ENCODE measurements at places on chromosomes 7 and 10.

GRCh38 chr7:75983471-75984129, 10.8 kb downstream of the TMEM120A start:
- no peak for DNase-seq

DNA sequence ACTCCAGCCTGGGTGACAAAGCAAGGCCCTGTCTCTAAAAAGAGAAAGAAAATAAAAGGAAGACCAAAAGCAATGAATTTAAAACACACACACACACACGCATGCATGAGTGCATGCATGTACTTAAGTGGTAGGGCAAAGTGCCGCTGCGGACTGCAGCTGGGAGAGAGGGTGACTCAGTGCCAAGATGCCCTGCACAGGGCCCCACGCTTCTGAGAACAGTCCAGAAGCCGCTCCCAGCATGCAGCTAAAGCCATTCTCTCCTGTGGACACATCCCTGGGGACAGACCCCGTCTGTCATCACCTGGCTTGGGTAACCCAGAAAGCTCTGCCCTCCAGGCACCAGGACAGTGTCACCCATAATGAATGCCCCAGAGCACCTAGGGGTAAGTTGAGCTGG, 61.0 kb upstream of the MYL10 start:
- no peak for DNase-seq

DNA sequence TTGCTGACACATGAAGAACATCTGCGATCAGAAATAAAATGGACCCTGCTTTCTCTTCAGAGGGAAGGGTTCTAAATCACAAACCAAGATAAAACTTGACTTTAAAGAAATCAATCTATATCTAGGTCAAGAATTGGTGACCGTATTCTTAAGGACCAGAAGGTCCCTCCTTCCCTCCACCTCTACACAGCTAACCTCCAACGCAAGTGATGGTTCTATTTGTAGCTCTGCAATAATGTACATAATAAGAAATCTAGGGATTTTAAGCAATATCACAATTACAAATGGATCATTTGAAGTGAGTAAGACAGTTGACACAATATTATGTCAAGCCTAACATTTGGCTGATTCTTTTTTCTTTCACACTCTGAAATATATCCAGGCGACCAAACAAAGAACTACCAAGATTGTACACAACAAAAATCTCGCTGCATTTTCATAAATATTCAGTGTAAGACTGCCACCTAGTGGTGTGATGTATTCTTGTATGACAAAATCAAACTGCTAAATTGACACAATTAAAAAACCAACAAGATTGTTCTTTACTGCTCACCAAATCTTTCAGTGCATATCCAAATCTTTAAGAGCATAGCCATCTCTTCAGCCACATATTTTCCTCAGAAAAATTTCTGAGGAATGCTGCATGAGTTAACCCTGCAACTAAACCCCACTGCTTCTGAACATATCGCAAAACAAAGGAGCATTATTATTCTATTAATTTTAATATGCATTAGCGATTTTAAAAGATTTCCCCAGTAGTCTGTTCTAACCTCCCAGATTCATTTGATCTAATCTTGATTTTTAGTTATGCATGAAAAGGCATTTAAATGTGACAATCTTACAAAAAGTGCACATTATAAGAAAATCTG, 44.5 kb downstream of the ICA1 start:
- DNase-seq, result no peak

DNA sequence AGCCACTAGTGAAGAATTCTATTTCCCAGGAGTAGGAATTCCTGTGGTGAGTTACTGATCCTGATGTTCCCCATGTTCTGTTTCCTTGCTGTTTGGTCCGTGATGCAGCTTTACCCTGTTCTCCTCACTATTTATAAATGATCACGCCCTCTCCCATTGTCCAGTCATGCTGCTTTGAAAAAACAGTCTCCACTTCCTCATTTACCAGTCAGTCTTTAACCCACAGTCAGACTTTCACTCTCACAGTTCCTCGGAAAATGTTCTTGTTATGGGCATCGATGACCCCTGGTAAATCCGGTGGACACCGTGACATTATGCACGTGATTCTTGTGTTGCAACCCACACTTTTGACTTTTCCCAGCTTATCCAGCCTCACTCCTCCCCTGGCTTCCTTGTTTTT, 14.4 kb downstream of the SCIN start:
- no peak for DNase-seq

DNA sequence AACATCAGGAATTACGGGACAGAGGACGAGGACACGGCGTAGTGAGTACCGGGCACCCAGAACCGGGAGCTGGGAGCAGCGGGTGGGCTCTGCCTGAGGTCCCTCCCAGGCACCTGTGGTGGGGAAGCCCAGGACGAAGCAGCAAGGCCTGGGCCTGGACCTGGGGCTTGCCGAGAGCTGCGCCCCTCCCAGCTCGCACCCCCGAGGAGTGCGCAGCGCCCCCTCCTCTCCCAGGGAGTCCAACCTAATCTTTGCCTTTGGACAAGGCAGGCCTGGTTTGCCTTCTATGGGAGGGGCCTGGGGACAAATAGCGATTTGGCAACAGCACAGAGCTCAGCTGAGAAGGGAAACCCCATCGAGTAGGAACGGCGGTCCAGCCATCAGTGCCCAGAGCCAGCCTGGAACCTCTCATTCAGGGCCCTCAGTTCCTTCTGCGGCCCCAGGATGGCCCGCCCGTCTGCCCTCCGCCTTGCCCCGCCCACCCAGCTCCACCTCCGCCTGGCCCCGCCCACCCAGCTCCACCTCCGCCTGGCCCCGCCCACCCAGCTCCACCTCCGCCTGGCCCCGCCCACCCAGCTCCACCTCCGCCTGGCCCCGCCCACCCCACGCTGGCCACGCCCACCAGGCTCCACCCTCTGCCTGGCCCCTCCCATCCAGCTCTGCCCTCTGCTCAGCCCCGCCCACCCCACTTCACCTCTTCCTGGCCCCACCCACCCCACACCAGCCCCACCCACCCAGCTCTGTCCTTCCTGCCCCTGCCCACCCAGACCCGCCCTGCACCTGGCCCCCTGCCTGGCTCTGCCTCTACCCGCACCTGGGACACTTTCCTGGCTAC, 32.5 kb upstream of the KNDC1 start:
- DNase-seq, result peak; percentile 28

GRCh38 chr10:85851325-85851724, 515.3 kb downstream of the GRID1 start:
- no peak for DNase-seq

DNA sequence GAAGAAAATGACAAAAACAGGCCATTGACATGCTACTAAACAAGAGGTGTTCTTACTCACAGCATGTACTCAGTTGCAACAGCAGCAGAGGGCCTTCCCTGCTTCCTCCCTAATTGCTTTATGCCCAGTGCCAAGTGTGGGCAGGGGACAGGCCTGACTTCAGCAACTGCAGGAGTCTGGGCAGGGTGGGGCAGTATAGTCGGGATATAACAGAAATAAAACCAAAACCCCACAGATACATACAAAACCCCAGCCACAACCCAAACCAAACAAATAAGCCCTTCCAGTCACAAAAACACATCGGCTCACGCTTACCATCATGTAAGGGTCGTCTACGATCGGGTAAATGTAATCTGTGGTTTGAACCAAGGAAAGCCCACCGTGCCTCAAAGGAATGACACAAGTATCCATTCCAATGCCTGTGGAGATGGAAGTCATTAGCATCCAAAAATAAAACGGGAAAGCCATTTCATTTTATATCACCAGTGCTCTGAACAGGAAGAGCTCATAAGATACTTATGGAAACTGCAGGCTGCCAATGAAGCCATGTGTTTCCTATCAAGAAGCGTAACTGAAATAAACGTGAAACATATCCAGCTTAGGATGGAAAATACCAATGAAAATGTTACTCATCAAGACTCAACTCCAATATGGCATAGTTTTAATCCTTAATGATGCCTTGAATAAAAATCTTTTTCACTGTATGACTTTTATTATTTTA, 9.5 kb downstream of the SEPHS1 start:
- DNase-seq, result no peak

- DNase-seq, result no peak
Measured at GRCh38 chr10:125883211-125883610, 2.1 kb upstream of the DHX32 start.

- DNase-seq, result no peak
Measured at GRCh38 chr10:114556236-114557122, 101.6 kb downstream of the ABLIM1 start.

DNA sequence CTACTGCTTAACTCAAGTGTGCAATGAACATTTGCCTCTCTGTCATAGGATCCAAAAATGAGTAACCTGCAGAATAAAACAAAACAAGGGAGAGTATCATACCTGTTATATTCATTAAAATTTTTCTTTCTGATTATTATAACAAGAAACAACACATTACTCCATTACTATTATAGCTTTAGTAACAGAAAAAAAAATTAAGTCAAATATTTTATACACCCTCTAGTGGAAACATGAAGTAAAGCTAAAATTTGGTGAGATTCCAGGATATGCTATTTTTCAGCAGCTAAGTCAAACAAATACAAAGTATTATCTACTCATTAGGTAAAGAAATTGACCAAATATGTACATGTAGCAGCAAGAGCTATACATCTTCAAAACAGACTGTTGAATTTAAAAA, 56.3 kb downstream of the PDZD8 start:
- DNase-seq, result no peak

- DNase-seq, result no peak
Measured at GRCh38 chr10:48791267-48791928, 106.7 kb downstream of the WDFY4 start.

DNA sequence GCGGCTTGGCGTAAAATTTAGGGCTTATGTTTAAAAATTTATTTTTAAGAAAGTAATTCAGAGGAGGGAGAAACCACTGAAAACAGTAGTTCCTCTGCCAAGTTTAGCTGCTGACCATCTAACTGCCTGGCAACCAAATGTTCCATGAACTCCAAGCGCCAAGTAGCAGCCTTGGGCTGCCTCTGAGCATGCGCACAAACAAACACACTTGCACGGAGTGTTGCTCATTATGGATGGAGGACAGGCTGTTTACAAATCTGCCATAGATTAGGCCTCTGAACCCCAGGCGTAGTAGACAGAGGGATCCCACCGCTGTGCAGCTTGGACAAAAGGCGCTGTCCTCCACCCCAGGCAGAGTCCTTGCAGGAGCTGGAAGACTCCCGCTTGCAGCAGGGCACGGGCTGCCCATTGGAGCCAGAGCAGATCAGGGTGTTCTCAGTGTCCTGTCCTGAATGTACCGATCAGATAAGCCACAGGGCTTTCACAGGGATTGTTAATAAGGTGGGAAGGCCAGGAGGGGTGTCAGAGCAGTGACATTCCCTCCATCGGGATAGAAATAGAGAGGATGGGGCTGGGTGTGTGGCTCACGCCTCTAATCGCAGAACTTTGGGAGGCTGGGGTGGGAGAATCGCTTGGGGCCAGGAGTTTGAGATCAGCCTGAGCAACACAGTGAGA, 47.7 kb upstream of the LYZL1 start:
- no peak for DNase-seq

- no peak for DNase-seq
Measured at GRCh38 chr10:44973323-44974081, 5.1 kb downstream of the DEPP1 start.

DNA sequence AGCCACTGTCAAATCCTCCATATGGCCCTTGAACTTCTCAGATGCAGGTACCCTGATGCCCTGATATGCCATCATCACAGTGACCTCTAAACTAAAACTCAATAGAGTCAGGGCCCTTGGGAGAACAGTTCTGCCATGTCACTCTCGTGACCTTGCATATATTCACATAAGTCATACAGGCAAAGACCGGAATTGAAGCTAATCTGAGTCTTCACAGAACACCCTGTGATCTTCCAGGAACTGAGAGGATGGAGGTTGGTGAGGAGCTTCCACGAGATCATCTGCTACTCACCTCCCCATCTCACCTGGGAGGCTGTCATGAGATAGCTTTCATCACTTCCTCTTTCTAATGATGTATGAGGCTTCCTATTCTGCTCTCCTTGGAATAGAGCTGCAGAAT, 228.7 kb upstream of the CCDC6 start:
- no peak for DNase-seq

DNA sequence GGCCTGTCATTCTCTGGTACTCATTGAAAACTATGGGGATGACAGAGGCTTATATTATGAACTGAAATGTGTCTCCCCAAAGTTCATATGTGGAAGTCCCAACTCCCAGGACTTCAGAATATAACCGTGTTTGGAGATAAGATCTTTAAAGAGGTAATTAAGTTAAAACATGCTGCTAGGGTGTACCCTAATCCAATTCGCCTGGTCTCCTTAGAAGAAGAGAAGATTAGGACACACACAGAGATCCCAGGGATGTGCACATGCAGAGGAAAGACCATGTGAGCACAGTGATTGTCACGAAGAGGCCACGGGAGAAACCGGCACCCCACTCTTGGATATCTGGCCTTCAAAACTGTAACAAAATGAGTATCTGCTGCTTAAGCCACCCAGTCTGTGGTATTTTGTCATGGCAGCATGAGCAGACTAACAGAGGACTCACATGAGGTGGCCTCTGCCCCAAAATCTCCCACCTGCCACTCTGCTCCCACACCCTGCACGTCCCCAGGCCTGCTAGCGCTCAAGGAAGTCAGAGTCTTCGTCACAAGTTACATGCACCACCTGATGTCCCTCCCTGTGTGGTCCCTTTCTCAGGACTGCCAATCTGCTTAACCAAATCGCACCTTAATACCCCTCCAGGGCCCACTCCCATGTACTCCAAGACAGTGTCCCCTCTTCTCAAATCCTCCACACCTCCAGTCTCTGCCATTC, 26.8 kb downstream of the PLAC9 start:
- no peak for DNase-seq

GRCh38 chr7:14888962-14889361, 13.6 kb downstream of the DGKB start:
- DNase-seq, result no peak

- DNase-seq, result no peak
Measured at GRCh38 chr10:89337484-89337883, 9.7 kb downstream of the IFIT3 start.

DNA sequence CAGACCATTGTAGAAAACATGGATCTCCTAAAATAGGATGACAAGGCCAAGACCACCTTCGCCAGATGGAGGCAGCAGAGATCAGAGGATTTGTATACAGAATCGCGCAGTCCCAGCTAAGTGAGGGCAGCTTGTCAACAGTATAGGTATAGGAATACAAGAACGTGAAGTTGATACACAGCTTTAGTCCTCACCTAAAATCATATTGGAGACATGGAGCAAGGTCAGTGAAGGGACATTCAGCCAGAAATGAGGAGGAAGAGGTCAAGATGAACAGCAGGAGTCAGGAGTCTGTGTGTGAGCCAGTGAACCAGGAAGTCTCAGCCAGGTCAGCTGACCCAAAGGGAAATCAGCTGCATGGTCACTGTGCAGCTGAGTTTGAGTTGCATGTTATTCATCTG, 263.4 kb upstream of the PRKCQ start:
- no peak for DNase-seq

- no peak for DNase-seq
Measured at GRCh38 chr10:132175907-132176581, 10.7 kb upstream of the DPYSL4 start.

- DNase-seq, result no peak
Measured at GRCh38 chr10:43120929-43121314, 17.3 kb upstream of the CSGALNACT2 start.

- no peak for DNase-seq
Measured at GRCh38 chr10:5762531-5762930, 50.7 kb downstream of the GDI2 start.

- no peak for DNase-seq
Measured at GRCh38 chr10:66747451-66747850, 178.4 kb upstream of the LRRTM3 start.

- DNase-seq, result peak; percentile 29
Measured at GRCh38 chr10:89301721-89302445, at the start of gene IFIT2. Gene IFIT2, plus strand, starts transcription at chr10:89302046. Its CDS starts 78 bp downstream, at chr10:89302124.

All from activated T-cell treated with anti-CD3 and anti-CD28 coated beads, Interleukin-2, amount 50 U/mL, for 1 hour (primary cell).